ENCODE measurements at places on chromosomes 6 and 20.

DNA sequence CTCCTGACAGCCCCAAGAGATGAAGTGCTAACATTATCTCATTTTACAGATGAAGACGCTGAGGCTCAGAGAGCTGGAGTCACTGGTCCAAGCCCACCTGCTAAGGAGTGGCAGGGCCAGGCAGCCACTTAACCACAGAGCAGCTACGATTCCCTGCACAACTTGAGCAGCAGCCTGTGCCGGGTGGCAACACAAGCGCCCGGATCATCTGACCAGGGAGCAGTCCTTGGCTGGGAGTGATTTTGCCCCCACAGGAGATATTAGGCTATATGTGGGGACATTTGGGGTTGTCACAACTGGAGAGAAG lies 93.2 kb upstream of the PTPN1 start:
- no peak for DNase-seq

DNA sequence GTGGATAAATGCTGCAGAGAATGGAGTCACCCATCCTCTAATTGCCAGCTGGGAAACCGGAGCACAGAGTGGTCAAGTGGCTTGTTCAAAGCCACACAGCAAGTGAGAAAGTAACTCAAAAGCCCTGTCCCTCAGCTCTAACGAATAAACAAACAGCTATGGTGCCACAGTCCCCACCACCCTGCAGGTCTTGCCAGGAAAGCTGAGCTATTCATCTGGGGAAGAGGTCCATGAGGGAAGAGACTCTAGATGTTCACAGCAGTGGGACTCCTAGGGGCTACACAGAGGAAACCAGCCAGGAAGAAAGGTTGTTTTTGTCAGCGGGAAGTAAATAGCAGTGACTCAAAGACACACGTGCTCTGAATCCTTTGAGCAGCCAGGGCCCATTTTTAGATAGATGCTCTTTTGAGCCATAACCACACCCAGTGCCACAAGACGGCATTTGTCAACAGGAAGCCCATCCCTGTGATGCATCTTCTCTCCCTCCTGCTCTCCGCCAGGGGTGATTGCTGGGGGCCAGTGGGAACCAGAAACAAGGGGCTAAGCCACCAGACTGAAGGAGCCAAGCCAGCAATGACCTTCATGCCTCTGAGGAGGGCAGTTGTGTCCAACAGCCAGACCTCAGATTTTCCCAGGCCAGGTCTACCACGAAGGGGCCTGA lies 32.4 kb upstream of the TCP11 start:
- no peak for DNase-seq

DNA sequence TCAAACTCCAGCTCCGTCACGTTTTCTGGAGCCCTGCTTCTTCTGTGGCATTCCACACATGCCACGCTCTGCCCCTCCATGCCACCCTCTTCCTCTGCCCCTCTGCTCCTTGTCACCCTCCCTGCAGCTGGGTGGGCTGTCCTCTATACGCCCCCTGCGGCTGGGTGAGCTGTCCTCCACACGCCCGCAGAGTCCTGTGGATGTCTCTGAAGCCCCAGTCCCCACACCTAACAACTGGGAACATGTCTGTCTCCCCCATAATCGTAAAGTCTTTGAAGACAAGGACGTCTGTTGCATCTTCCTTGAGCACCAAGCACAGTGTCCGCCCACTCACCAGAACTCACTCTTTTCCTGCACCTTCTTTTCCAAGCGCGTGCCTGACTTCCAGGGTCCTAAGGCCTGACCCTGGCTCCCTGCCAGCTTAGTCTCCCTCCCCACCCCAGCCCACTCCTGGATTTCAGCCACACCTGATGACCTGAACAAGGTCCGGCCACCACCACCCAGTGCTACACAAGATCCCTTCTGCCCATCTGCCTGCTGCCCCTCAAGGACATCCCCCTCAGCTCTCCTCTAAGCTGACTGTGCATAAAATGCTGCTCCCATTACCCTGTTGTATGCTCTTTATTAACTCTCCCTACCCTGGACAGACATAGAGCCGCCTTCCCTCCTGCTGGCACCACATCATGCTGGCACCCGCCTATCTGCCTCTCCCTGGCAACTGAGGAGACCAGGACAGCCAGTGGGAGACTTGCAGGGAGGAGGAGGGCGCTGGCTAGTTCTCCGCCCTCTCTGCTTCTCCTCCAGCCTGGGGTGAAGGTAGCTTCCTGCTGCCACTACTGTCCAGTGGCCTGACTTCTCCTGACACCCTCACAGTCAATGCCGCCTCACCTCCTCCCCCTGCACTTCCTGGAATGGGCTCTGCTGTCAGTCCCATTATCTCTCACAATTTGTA lies 10.7 kb upstream of the PRR18 start:
- no peak for DNase-seq

- DNase-seq, result no peak
Observed at GRCh38 chr20:2794202-2794748, 6.2 kb downstream of the CPXM1 start.

DNA sequence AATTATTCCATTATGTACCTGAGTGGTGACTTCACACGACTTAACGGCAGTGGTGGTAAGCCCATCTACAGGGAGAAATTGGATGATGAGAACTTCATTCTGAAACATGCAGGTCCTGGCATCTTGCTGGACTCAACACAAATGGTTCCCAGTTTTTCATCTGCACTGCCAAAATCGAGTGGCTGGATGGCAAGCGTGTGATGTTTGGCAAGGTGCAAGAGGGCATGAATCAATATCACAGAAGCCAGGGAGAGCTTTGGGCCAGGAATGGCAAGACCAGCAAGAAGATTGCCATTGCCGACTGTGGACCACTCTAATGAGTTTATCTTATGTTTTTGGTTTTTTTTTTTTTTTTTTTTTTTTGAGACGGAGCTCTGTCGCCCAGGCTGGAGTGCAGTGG lies 172.3 kb downstream of the ZNF217 start:
- no peak for DNase-seq

- peak; percentile 59 for DNase-seq
Observed at GRCh38 chr20:45355209-45356084, 7.2 kb upstream of the SDC4 start.

GRCh38 chr6:132316970-132317369 lies 84.3 kb downstream of the MOXD1 start:
- DNase-seq, result no peak

DNA sequence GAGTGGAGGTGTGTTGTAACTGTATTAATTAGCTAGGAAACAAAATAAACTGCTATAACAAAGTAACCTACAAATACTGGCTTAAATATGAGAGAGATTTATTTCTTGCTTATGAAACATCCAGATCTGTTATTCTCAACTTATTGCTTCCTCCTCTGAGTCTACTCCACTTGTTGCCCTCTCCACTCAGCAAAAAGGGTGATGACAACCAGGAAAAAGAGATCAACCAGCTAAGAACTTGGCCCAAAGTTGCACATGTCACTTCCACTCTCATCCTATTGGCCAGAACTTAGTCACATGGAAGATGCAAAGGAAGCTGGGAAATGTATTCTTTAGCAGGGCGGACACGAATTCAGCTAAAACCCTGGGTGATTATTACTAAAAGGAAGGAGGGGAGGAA lies 5.2 kb upstream of the TP53RK start:
- no peak for DNase-seq

GRCh38 chr20:33858666-33859065 lies 47.5 kb downstream of the CHMP4B start:
- no peak for DNase-seq

DNA sequence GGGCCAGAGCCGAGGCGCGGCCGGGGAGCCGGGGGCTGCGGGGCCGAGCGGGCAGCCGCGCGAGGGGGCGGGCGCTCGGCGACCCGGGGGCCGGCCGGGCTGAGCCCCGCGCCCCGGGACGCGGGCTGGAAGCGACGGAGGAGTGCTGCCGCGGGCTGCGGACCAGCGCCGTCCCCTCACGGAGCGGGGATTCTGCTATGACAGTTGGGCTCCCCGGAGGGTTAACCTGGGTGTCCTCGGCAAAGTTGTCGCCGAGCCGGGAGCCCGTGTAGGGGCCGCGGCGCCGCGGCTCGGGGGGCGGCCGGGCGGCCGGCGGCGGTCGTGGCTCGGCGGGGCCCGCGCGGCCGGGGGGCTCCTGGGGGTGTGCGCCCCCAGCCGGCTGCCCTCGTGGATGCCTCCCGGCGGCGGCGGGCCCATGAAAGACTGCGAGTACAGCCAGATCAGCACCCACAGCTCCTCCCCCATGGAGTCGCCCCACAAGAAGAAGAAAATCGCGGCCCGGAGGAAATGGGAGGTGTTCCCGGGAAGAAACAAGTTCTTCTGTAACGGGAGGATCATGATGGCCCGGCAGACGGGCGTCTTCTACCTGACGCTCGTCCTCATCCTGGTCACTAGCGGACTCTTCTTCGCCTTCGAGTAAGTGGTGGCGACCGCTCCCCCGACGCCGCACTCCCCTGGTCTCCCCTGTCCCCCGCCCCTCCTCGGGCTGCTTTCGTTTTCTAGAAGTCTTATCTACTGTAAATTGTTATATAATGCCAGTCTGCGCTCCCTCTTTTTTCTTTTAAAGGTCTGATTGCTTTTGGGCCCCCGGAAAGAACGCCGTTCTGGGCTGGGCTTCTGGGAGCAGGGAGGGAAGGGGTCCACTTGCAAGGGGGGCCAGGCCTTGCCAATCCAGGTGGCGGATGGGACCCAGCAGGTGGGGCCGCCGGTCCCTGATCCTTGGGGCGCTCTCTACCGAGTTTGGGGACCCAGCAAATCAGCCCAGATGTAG lies 936 bp downstream of the ZDHHC14 start:
- DNase-seq, result peak; percentile 54

All from AG08395 (cell line).